ENCODE measurements at places on chromosomes 1 and 21. TPM values are rescaled to one million over a fixed set of nuclear protein-coding genes. Genes with fewer than 3 reads are reported as not detected.

The KIRREL1 gene
- 46.3 TPM for total RNA-seq

The CNKSR1 gene
- total RNA-seq = 52.1 TPM

The PLEKHN1 gene
- 1.1 TPM for total RNA-seq

The OR2T29 gene
- total RNA-seq = not detected

The COA7 gene
- total RNA-seq = 15.4 TPM

The SDHB gene
- total RNA-seq = 46.3 TPM

The SIK1 gene
- 8.1 TPM for total RNA-seq

The LRRN2 gene
- total RNA-seq = 10.7 TPM

The OR2G6 gene
- not detected for total RNA-seq

The ATP6V1G3 gene
- not detected for total RNA-seq

The GUCA2B gene
- 1.3 TPM for total RNA-seq

The FMO5 gene
- total RNA-seq = 4.2 TPM

The KIF14 gene
- total RNA-seq = 7.8 TPM

The ETNK2 gene
- 22.6 TPM for total RNA-seq

The C1orf115 gene
- total RNA-seq = 9.8 TPM

The OLFML2B gene
- 1.8 TPM for total RNA-seq

The RIIAD1 gene
- total RNA-seq = 1.2 TPM

The TACSTD2 gene
- total RNA-seq = 22.8 TPM

The SPRR3 gene
- not detected for total RNA-seq

The NEXN gene
- total RNA-seq = 6.5 TPM

The RBM15 gene
- total RNA-seq = 31.9 TPM

The S100A3 gene
- 1.5 TPM for total RNA-seq

The TMEM269 gene
- 0.42 TPM for total RNA-seq

The WNT9A gene
- total RNA-seq = 1.2 TPM

The OR2L5 gene
- total RNA-seq = not detected

The PCP4 gene
- total RNA-seq = 2.0 TPM

The STYXL2 gene
- not detected for total RNA-seq

The TPTE gene
- total RNA-seq = not detected

The RAB42 gene
- total RNA-seq = 2.1 TPM

The RPTN gene
- not detected for total RNA-seq

The ADAM30 gene
- not detected for total RNA-seq

The CFAP45 gene
- total RNA-seq = 1.0 TPM

The NECTIN4 gene
- total RNA-seq = 1.9 TPM

The B4GALT2 gene
- total RNA-seq = 61.7 TPM

The MAST2 gene
- total RNA-seq = 47.8 TPM

The ALG14 gene
- 10.5 TPM for total RNA-seq

The CHI3L2 gene
- total RNA-seq = not detected

The NOS1AP gene
- total RNA-seq = 6.0 TPM

The SPRR2D gene
- not detected for total RNA-seq

The SPRR2E gene
- total RNA-seq = not detected

The SLAMF9 gene
- not detected for total RNA-seq

The CZIB gene
- 61.0 TPM for total RNA-seq

The PLPP3 gene
- total RNA-seq = 17.4 TPM

The LCE1D gene
- total RNA-seq = not detected

The LRRC39 gene
- total RNA-seq = 1.1 TPM

The OLIG2 gene
- total RNA-seq = 1.4 TPM

The DCDC2B gene
- total RNA-seq = not detected

The CFAP126 gene
- 0.65 TPM for total RNA-seq

The FGR gene
- total RNA-seq = not detected

The GNG4 gene
- total RNA-seq = 19.6 TPM

The MIA3 gene
- total RNA-seq = 67.1 TPM

The HORMAD1 gene
- not detected for total RNA-seq

The LRRC38 gene
- not detected for total RNA-seq

The S100A7A gene
- not detected for total RNA-seq

The UBE2G2 gene
- total RNA-seq = 85.2 TPM

The CA6 gene
- total RNA-seq = not detected

The ACTA1 gene
- total RNA-seq = 2.5 TPM

The WLS gene
- 123 TPM for total RNA-seq

The ZNF683 gene
- not detected for total RNA-seq

Data from progenitor cell of endocrine pancreas (in vitro differentiated cells).